ENCODE measurements at places on chromosomes 16 and 17.

- DNase-seq: no peak
Measured at GRCh38 chr16:47928008-47928407, 227.8 kb downstream of the ABCC12 start.

DNA sequence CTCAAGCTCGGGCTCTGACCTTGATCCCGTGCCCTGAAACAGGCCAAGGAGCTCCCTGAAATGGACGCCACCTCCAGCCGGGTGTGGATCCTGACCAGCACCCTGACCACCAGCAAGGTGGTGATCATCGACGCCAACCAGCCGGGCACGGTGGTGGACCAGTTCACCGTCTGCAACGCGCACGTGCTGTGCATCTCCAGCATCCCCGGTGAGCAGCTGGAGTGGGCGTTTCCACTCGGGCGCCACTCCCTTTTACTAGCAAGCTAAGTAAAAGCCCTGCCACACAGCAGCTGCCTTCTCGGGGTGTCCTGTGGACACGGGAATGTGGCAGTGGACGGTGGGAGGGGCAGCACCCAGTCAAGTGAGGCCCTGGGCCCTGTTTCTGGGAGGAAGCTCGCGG lies 6.4 kb downstream of the NME3 start:
- no peak for DNase-seq

DNA sequence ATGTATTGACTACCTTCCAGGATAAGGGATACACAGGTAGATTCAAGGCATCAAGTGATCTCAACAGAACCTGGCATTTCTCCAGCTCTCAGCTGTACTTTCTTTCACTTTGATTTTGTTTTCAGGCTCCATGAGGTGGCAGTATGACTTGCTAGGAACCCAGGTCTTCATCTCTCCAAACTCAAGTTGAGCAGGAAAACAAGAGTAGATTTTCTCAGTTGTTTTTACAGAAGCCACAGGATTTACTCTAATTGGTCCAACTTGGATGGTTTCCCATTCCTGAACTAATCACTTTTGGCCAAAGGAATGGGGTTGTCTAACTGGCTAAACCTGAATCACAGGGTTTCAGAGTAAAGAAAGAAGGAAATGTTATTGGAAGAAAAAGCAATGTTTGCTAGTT lies 146.6 kb downstream of the TRIM37 start:
- DNase-seq: no peak

DNA sequence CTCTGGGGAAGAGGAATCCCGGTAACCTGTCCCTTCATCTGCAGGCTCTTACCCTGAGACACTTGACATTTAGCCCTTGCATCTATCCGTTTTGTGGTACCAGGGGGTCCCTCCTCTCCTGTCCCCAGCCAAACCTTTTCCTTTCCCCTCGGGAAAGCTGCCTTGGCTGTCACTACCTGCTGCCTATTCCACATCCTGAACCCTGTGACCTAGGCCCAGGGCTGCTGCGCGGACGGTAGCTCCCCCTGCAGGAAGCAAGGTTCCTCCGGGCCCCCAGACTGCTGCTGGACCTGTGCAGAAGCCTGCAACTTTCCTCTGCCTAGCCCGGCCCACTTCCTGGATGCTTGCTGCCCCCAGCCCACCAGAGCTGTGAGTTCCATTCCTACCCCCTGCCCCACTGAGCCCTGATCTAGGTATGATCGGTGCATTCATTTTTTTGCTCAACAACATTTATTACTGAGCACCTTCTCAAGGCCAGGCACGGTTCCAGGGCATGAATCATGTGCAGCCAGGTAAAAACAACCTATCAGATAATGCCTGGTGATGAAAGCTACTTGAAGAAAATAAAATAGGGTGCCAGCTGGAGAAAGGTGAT lies 10.5 kb upstream of the ALDOA start:
- DNase-seq: no peak

DNA sequence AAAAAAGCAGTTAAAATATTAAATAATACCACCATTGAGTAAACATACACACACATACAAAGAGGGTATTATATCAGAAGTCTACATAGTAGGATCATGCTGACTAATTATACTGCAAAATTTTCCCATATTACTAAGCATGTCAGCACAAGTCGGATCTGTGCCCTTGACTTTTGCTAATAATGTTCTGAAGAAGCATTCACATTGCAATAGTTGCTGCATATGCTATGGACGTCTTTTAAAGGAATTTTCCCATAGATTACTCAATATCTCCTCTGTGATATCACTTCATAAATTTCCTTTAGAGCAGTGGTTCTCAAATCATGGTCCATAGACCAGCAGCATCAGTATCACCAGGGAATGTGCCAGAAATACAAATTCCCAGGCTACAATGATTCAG lies 110.9 kb upstream of the NUDT7 start:
- no peak for DNase-seq
